Posterior vena cava (tissue), 2 donors: ENCODE measurements at places on chromosomes 3 and 15. TPM values are rescaled to one million over a fixed set of nuclear protein-coding genes. Genes with fewer than 3 reads are reported as not detected.

DNA sequence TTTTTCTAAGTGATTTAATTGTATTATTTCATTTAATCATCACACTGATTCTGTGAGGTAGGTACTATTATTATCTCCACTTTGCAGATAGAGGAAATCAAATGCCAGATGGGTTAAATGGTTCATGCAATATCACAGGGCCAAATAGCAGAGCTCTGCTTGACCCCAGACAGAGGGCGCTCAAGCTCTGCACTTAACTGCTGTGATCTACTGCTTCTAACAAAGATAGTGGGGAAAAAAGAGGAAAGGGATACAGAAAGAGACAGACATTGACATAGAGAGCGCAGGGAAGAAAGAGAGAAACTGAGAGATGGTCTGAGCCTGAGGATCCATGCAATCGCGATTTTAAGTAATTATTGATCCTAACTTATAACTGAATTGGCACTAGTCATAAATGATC, 279.1 kb upstream of the THRB start:
- DNase-seq: peak; percentile 81

DNA sequence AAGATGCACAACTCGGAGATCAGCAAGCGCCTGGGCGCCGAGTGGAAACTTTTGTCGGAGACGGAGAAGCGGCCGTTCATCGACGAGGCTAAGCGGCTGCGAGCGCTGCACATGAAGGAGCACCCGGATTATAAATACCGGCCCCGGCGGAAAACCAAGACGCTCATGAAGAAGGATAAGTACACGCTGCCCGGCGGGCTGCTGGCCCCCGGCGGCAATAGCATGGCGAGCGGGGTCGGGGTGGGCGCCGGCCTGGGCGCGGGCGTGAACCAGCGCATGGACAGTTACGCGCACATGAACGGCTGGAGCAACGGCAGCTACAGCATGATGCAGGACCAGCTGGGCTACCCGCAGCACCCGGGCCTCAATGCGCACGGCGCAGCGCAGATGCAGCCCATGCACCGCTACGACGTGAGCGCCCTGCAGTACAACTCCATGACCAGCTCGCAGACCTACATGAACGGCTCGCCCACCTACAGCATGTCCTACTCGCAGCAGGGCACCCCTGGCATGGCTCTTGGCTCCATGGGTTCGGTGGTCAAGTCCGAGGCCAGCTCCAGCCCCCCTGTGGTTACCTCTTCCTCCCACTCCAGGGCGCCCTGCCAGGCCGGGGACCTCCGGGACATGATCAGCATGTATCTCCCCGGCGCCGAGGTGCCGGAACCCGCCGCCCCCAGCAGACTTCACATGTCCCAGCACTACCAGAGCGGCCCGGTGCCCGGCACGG, 991 bp downstream of the SOX2 start:
- peak; percentile 80 for DNase-seq

DNA sequence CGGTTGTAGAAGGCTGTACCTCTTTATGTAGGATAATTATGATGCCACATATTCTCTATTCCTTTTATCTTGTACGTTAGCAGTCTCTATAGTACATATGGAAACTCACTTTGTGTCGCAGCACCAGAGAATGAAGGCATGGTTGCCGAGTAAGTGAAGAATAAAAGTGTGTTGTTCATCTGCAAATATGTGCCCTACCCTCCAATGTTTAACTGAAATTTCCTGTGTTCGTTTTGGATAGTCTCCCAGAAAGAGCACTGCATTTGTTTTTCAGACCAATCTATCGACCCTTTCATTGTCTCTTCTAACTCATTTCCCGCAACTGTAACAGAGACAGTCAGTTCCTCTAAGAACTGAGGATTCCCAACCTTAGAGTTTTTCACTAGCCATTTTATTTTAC, 592.8 kb downstream of the TUSC7 start:
- no peak for DNase-seq

DNA sequence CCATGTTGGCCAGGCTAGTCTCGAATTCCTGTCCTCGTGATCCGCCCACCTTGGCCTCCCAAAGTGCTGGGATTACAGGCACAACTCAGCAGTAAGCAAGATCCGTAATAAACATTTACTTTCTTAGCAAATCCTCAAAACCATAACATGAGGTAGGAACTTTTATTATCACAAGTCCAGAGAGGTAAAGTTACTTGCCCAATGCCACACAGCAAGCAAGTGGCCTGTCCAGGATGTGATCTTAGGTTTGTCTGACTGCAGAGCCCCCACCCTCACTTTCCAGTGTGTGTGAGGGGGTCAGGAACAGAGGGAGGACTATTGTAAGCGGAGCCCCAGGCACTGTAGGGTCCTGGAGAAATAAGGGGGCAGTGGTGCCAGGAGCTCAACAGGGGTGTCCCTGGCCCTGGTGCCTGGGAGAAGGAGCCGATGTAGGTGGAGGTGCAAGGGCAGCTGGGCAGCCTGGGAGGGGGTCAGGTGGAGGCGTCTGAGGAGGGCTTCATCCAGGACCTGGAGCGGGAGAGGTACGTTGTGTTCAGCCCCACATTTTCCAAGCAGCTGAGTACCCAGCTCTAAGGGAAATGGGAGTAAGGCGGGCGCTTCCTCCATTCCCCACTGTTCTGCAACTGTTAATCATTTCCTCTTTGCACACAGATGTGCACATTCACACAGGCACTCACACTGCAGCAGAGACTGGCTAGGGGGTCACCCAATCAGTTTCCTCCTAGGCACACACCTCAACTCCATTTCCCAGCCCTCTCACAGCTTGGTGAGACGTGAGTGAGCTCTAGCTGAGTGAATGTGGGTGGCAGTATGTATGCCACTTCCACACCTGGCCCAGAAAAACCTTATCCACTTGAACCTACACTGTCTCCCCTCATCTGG, 5.9 kb downstream of the RPUSD3 start:
- peak; percentile 69 for DNase-seq

GRCh38 chr3:170301405-170301804, 56.1 kb upstream of the SKIL start:
- no peak for DNase-seq

GRCh38 chr3:123272547-123272946, 70.8 kb downstream of the SEC22A start:
- DNase-seq: no peak

DNA sequence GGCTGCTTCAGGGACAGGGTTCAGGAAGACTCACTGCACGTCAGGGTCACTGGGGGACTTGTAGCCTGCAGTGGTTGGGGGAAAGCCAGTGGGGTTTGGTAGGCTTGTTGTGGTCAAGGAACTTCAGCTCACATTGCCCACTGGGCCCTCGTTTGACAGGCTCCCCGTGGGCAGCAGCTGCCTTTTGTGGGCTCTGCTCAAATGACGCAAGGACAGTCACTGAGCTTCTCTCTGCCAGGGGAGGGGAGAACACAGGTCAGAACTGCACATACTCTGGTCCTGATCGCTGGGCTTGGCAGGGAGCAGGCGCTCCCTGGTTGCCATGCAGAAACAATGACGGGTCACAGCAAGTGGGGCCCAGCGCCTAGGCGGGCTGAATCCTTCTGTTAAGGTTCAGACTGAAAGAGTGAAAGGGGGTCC, 45.5 kb downstream of the FAM174B start:
- DNase-seq: peak; percentile 53

DNA sequence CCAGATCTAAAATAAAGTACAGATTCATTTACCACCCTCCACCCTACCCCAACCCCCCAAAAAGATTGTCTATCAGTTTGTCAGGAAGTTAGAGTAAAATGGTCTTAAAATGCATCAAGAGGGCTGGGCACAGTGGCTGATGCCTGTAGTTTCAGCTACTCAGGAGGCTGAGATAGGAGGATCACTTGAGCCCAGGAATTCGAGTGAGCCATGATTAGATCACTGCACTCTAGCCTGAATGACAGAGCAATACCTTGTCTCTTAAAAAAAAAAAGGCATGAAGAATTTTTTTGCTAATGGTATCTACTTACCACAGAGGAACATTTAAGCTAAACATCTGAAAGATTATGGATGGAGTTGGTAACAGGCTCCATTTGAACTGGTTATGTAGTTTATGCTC, 71.0 kb downstream of the RBM6 start:
- no peak for DNase-seq

Gene TFDP2
- total RNA-seq: 33.2 TPM

Gene CCDC13
- 1.4 TPM for total RNA-seq

DNA sequence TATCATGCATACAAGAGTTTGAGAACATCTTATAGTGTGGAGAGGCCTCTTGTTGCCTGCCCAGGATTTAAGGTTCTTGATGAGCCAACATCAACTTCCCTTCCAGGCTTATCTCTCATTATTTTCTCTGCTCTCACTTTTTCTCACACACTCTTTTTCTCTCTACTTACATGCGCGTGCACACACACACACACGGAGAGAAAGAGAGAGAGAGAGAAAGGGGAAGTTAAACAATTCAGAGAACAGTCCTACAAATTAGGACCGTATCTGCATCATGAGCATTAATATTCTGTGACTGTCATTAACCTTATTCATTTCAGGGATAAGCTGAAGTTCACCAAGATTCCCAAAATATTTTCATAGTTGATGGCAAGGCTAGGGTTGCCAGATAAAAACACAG, 269.0 kb downstream of the ZNF621 start:
- DNase-seq: no peak

- DNase-seq: no peak
These were observed 5.2 kb downstream of the GCSAM start for GRCh38 chr3:112127522-112128494.

Gene STRIT1
- total RNA-seq: not detected

Gene SLC28A1
- not detected for total RNA-seq

GRCh38 chr15:72231833-72232478, 966 bp upstream of the PKM start:
- DNase-seq: peak; percentile 82

DNA sequence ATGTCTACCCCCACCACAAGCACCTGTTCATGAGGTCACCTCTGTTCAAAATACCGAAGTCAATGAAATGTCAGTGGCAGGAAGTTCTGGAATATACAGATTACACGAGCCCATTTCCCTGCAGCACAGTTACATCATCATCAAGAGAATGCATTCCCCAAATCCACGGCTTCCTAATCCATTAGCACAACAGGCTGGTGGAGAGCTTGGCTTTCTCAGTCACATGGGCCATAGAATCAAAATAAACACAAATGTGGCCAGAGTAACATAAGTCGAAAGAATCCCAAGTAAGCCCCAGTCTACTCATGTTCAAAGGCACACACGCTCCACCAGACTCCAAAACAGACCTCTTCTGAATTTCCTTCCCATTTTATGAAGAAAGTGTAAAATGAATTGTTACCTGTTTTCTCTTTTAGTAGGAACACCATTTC, 419.3 kb downstream of the MAGI1 start:
- DNase-seq: no peak

DNA sequence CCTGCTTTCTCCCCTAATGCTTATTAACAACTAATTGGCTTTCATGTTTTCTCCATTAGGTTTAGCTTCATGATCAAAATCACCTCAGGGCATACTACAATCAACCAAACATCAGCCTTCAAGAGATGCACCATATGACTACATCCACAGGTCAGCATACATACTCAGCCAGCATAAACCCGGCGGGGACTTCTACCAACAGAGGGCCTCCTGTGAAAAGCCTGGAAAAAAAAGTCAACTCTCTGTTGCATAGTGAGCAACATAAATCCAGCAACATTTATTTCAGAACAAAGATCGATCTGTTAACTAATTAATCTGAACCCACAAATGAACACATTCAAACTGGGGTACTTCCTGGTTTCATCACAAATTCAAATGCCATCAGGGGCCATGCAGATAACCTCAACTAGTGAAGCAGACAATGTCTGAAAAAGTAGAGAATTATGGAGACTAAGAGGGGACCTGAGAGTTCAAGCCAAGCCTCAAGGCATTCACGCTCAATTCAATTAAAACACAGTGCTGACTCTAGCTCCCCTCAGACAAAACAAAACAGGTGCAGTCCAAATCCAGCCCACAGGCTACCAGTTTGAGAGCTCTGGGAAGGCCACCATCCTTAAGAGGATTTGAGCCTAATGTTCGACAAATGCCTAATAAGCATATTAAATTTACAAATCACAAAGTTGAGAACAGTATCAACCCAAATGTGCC, 124.5 kb downstream of the MAGI1 start:
- no peak for DNase-seq

Gene SMCO1
- not detected for total RNA-seq

DNA sequence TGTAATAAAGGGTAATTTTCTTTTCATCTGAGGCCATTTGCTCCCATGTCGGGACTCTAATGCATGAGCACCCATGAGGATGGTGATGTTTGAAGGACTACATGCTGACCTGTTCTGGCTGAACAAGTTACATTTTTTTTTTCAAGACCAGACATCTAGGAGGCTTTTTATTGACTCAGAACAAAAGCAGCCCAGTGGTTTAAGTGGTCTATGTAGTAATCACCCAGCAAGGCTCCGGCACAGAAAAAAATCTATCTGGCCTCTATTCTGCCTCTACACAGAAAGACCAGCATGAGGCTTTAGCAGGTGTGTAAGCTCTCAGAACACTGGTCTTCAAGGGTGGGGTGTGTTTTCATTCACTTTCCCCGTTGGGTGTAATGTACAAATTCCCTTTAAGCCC, 95.1 kb upstream of the ZBED2 start:
- no peak for DNase-seq

- DNase-seq: no peak
These were observed 57.4 kb upstream of the PSMD6 start for GRCh38 chr3:64080616-64081234.

Gene BUB1B
- total RNA-seq: 0.86 TPM

DNA sequence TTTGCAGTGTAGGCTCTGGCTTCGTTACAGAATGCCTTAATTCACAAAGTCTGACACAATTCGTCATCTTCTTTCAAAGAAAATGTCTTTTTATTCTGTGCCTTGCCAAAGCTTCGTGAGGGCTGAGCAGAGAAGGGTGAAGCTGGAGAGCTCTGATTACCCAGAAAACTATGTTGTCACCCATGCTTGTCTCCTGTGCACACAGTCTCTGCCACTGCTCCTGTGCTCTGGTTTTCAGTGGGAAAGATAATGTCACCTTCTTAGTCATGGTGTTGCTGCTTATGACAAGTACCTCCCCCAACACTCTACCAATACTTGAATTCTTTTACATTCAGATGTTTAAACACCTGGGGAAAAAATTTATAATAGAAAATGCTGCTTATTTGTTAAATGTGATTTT, 509.2 kb upstream of the GRM7 start:
- no peak for DNase-seq
